ENCODE measurements at places on chromosomes 2 and 18. TPM values are rescaled to one million over a fixed set of nuclear protein-coding genes. Genes with fewer than 3 reads are reported as not detected.

The CYRIA gene
- total RNA-seq: 10.7 TPM

The DUSP11 gene
- total RNA-seq: 39.5 TPM

The CYP27A1 gene
- not detected for total RNA-seq

The GAREM2 gene
- total RNA-seq: 3.6 TPM

The PLB1 gene
- total RNA-seq: not detected

The ZNF396 gene
- total RNA-seq: 2.7 TPM

DNA sequence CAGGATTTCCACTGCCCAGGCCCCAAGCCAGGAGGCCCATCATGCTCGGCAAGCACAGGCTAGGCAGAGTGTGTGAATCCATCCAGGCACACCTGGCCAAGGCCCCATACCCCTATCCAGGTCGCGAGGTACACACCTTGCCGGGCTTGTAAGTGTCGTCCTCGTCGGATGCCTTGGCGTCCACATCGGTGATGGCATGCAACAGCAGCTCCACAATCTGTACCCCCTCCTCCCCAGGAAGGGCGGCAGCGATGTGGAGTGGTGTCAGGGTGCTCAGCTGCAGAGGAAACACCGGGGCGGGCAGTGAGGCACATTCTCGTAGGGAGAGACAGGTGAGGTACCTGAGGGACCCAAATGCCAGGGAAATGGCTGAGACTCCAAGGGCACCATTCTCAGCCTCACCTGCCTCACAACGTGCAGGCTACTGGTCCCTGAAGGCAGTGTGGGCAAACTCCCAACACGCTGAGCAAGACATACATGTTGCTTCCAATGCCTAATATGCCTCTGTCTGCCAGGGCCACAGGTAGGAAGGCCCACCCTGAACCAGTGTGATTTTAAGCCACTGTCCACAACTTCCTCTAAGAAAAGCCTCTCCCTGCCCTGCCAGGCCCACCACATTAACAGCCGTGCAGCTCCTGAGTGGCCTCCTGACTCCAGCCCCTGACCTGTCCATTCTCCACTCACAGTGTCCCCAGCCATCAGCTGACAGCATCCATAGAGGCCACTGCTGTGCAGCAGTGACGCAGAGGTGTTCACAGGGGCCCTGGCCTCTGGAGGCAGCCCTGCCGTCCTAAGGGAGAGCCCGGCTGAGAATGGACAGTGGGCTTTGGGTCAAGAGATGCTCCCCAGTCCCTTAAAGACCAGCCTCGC lies 44.9 kb downstream of the ANKMY1 start:
- DNase-seq: no peak

DNA sequence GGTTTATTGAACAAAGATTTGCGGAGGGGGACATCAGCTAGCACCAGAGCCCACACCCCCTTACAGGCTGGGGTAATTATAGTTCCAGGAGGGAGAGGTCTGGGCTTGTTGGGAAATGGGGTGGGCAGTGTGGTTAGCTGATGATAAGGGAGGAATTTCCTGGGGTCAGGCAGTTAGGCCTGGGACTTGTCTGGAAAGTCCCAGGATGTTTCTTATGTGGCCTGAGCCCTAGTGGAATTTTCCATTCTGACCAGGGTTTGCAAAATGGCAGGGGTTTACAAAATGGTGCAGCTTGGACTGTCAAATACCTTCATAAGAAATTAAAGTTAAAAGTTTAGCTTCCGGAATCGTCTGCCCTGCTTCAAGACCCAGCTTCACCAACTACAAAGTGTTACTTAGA lies 199.1 kb downstream of the FBXO15 start:
- DNase-seq: no peak

- DNase-seq: no peak
Measured at GRCh38 chr2:168603439-168603961, 147.4 kb downstream of the CERS6 start.

GRCh38 chr18:54052732-54053429 lies 171.6 kb downstream of the MBD2 start:
- DNase-seq: no peak
